Activated naive CD4-positive, alpha-beta T cell treated with anti-CD3 and anti-CD28 coated beads, Interleukin-2, amount 10 ng/mL, durations not matched to agents 7 days and 5 days (primary cell): ENCODE measurements at places on chromosomes 4 and X.

DNA sequence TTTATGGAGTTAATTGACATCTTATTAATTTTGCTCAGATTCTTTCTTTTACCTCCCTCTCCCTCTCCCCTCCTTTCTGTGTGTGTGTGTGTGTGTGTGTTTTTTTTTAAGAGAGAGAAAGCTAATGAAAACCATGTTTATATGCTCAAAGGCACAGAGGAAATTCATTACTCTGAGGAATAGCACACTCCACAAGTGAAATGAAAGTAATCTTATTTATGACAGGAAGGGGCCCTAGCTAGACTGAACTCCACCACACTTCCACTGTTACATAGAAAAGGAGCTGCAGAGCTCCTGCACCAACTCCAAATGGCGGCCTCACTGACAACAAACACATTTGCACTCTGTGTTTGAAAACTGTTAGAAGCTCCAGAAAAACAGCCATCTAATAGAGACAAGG, 150.6 kb downstream of the RASL11B start:
- peak; percentile 39 for DNase-seq

- no peak for DNase-seq
Measured at GRCh38 chr4:82261084-82261483, 112.7 kb downstream of the HNRNPD start.

DNA sequence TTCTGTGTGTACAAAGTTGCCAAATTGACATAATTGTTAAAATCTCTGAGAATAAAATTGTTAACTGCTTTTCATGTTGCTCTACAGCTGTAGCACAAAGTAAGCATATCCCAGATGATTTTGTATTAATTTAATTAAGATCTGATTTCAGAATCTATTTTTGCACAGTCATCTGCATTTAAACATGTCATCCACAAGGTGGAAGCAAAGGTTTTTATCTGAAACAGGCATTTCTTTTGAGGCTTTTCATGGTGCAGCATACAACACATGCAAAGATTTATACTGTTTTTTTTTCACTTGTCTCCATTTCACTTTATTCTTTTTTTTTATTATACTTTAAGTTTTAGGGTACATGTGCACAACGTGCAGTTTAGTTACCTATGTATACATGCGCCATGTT, 51.2 kb downstream of the GC start:
- DNase-seq: no peak

DNA sequence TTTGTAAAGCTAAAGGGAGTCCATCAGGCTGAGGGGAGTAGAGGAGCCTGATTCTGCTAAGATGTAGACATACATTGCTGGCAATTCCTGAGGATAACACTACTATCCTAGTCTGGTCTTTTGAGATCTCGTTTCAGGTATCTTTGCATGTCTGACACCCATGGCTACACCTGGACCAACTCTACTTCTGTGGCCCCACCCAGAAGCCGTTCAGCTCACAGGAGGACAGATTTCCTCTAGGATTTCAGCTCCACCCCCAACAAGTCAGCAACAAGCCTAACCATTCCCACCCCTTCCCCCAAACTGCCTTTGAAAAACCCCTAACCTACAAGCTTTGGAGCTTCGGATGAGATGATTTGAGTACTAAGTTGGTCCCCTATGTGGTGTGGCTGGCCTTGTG, 848.2 kb downstream of the NLGN4X start:
- no peak for DNase-seq

DNA sequence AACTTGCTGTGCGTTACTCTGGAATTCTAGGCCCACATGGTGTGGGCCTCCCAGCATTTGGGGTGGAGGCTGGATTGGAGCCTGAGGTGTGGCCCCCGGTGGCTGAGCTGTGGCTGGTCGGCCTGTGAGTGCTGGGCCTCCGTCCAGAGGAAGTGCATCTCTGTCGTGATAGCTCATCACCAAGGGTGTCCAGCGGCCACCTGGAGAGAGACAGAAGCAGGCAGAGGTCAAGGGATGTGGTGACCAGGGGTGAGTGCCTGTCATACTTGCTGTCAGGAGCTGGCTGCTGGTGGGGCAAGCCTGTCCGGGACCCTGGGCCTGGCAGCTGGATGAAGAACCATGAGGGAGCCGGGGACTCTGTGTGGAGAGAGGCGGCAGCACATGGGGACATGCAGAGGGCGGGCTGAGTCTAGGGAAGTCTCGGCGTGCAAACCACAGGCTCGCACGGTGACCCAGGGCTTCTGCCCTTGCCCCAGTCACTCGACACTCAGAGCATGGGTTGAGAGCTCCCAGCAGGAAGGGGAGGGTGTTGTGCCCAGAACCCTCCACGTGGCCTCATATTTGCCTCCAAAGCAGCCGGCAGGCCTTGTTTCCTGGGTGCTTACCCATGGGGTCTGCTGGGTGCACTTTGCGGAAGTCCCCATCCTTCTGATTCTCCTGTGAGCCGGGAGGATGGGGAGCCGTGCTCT, 6.2 kb downstream of the SORCS2 start:
- DNase-seq: no peak

DNA sequence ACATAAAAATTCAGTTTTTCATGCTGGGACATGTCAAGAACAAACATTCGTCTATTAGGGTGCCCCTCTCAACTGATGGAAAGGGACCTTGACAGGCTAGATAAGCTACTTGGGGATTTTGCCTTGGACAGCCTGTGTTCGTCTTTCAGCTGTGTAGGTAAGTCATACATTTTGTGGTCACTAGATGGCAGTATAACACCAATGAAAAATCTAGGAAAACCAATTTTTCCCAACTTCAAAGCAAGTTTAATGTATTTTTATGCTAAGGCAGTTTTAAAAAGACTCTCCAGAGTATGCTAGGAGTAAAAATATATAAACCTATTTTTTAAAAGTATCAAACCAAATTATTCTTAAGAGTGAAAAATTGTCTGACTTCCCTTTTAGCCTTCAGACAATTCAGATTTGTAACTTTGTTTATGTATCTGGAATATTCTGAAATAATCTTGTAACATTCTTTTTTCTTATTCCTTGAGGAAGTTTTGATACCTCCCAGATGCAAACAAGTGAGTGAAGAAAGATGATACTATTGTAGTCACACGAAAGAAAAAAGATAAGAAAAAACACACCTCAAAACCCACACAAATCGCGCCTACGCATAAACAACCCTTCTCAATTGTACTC, 158.3 kb downstream of the CPE start:
- DNase-seq: no peak

DNA sequence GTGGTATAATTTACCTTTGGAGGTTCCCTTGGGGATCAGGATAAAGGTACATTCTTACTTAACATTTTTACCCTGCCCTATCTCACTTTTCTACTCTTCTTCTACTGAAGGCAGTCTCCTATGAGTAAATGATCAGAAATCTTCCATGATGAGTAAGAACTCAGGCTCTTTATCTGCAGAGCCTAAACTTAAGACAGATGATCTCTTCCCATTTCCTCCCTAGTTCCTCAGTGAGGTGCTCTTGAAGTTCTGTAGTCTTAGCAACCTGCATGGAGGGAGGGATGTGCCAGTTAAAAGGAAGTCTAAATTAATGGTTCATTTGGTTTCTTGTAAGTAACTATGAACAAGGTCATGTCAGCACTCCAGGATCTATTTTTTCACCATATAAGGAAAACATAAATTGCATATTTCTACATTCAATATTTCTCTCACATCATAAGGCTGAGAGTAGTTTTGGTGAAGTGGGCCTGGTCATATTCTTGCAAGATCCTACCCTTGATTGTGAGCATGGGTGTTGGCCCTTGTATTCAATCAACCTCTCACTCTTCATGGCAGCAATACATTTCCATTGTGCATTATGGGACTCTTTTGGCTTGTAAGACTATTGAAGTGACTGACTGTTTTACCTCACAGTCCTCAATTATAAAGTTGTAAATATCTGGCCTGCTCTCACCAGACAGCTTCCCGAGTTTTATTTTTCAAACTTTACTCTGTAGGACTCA, 295.5 kb downstream of the SLC7A11 start:
- DNase-seq: no peak

GRCh38 chr4:164997941-164998340, 20.5 kb upstream of the TRIM61 start:
- no peak for DNase-seq
